ENCODE measurements at places on chromosomes 12 and 14. TPM values are rescaled to one million over a fixed set of nuclear protein-coding genes. Genes with fewer than 3 reads are reported as not detected.

GRCh38 chr14:77309131-77309530, 11.6 kb downstream of the POMT2 start:
- DNase-seq, result no peak

DNA sequence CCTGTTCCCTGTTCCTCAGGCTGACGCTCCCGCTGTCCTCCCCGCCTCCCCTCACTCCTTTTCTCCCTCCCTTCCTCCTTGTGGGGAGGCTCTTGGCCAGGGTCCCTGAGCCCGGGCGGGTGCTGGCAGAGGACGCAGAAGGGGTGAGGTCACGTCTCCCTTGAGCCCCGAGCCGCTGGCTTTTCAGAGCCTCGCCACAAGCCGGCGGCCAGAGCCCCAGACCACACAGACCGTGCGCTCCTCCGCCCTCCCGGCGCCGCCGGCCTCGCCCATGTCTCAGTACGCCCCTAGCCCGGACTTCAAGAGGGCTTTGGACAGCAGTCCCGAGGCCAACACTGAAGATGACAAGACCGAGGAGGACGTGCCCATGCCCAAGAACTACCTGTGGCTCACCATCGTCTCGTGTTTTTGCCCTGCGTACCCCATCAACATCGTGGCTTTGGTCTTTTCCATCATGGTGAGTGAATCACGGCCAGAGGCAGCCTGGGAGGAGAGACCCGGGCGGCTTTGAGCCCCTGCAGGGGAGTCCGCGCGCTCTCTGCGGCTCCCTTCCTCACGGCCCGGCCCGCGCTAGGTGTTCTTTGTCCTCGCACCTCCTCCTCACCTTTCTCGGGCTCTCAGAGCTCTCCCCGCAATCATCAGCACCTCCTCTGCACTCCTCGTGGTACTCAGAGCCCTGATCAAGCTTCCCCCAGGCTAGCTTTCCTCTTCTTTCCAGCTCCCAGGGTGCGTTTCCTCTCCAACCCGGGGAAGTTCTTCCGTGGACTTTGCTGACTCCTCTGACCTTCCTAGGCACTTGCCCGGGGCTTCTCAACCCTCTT, at the start of gene TMEM233:
TMEM233 (plus strand) TSS at position 197 of the 821 bp plus-strand sequence; CDS start at position 272, 75 bp downstream.
- no peak for DNase-seq

DNA sequence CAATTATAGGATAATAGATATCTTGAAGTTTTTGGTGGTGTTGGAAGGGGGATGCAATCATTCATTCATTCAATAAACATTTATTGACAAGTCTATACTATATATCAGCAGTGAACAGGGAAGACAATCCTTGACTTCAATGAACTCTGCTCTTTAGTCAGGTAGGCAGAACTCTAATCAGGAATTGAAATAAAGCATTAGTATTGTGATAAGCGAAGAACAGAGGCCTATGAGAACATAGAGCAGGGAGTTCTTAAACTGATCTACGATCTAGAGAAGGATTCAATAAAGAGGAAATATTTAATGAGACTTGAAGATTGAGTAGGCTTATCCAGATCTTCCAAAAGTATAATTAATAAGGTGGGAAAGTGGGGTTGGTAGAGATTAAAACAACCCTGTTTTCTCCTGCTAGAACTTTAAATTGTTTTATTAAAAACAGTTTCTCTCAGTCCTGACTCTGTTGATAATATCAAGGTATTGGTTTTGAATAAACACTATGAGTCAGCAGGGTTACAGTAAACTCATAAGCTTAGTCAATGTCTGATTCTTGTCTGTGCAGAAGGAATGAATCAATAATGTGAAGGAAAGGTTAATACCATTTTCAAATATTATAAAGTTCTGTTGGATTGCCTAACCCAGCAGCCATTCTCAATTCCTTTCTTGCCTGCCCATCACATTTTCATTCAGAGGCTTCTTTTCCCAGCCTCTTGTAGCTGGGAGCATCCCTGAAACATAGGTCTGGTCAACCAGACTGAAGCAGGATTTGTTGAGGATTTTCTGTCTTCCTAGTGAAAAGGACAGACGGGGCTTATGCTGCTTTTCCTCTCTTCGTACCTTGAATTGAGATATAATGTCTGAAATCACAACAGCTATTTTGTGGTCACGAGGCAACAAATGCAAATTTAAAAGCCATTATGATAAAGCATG, 38.9 kb upstream of the KTN1 start:
- DNase-seq, result no peak

DNA sequence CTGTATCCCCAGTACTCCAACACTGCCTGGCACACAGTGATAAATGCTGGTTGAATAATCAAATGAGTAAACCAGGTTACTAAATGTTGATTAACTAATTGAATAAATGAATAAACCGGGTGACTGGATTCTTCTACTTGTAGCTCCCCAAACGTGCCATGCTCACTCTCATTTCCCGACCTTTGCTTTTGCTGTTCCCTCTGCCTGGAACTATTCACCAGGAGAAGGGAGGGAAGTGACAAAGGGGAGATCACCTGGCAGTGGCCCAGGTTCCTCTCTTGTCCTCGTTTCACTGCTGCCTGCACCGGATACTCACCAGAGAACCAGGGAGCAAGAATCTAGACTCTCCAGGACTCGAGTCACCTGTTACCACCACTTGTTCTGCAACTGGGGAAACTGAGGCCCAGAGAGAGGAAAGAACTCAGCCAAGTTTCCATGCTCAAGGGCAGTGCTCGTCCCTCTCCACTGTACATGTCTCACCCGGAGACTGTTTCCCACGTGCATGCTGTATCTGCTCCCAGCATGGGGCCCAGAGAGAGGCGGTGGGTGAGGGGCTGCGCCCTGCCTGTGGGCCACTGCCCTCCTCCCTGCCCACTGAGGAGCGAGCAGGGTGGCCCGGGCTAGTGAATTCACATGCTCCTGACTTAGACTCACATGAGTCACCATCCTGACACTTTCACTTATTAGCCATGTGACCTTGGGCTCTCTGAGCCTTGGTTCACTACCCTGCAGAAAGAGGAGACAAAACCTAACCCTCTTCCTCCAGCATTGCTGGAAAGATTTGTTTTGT, 17.7 kb upstream of the POP5 start:
- DNase-seq, result no peak

DNA sequence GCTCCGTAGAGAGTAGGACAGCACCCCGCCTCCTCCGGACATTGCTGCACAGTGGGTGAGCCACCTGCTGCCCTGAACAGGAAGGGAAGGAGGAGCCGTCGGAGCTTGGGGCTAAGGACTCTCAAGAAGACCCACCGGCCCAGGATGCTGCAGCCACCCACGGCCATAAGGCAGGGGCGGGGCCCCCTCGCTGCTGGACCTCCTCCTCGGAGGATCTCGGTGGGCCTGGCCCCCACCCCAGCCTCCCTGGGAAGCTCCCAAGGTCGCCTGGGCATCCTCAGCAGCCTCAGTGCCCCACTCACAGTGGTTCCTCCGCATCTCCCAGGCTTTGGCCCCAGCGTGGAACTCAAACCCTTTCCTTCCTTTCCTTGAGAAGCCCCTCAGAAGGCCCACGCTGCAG, 68.6 kb upstream of the DIO3 start:
- DNase-seq, result no peak

DNA sequence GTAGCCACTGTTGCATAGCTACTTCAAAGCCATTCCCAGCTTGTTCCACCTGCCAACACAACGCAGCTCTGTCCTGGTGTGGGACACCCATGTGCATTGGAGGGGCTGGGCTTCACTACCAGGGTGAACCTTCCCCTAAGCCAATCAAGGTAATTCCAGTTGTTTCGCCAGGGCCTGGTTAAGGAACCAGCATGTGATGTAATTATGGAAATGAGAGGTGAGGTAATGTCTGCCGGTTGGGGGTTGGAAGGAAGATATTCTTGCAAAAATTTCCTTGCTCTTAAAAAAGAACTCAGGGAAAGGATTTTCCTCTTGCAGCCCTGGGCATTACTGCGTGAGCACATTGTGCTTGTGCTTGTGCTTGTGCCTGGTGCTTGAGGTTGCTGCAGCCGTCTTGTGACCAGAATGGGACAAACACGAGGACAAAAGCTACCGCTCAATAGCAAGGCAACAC, 14.9 kb downstream of the TUBA1C start:
- no peak for DNase-seq

- no peak for DNase-seq
These were observed 1.0 kb downstream of the ITPK1 start for GRCh38 chr14:93114713-93115068.

- DNase-seq, result no peak
These were observed 1002.3 kb downstream of the FLRT2 start for GRCh38 chr14:86532219-86532618.

- no peak for DNase-seq
These were observed 24.6 kb downstream of the RIMKLB start for GRCh38 chr12:8722286-8722800.

DNA sequence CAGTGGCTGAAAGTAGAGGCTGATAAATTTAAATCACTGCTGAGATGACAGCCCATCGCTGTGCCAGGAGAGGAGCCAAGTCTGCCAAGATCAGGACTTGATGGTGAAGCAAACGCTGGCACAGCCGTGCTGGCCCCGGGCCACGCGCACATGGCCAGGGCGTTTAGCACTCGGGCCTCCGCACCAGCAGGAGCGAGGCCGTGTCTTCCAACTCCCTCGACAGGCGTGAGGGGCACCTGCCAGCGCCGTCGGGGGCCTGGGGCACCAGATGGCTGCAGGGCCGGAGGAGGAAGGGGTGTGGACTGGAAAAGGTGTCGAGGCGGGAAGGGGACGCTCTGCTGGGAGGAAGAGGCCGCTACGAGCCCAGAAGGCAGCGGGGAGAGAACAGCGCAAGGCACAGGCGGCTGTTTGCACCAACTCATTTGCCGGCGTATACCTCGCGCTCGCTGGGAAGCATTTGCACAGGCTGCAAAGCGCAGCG, 29.5 kb downstream of the RIMBP2 start:
- DNase-seq, result no peak

DNA sequence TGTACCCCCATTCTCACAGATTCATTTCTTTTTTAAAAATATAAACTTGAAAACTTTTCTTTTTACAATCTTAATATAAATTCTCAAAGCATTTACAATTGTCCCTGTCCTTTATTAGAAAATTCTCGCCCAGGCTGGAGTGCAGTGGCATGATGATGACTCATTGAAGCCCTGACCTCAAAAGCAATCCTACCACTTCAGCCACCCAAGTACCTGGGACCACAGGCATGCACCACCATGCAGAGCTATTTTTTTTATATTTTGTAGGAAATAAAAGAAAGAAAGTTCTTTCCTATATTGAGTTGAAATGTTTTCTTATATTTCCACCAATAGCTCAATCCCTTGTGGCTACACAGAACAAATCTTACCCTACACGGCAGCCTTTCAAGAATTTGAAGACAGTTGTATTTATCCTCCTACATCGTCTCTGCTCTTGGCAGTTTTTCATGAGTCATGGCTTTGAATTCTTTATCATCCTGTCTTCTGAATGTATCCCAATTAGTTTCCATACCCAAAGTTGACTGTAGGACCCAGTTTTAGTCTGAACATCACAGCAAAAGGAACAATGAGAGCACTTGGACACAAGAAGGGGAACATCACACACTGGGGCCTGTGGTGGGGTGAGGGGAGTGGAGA, 52.4 kb downstream of the SYT1 start:
- DNase-seq, result no peak

DNA sequence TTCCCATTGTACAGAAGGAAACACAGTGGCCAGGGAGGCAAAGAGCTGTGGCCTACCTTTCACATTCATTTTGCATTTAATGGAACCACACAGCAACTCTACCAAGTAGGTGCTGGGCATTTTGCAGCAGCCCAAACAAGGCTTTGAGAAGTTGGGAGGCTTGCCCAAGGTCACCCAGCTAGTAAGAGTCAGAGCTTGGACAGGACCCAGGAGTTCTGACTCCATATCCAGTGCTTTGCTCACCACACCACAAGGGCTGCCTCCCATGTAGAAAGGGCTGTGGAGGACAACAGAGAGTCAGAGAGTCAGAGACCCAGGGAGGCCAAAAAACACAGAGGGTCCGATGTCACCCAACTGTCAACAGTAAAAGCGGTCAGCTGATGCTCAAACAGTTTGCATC, 400.2 kb downstream of the BCL11B start:
- no peak for DNase-seq

- DNase-seq, result peak; percentile 31
These were observed 168.0 kb downstream of the DACT1 start for GRCh38 chr14:58805605-58806409.

DNA sequence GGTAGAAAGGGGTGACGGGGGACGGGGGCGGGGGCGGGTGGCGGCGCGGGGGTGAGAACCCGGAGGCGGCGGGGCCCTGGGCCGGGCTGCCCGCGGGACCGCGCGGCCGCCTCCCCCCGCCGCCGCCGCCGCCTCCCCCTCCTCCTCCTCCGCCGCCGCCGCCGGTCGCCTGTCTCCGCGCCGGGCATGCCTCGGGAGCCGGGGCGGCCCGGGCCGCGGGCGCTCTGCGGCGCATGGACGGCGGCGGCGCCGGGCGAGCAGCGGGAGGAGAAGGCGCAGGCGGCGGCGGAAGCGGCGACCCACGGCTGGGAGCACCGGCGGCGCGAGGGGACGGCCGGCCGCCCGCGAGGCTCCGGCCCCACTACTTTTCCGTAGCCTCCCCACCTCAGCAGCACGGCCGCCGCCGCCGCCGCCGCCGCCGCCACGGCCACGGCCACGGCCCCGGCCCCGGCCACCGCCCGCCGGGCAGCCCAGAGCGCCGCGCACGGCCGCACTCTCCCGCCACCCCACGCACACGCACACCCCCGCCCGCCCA, at the start of gene NPAS3:
NPAS3 (plus strand) TSS at position 161 of the 535 bp plus-strand sequence.
- no peak for DNase-seq

GRCh38 chr12:18139989-18140596, 50.1 kb upstream of the RERGL start:
- DNase-seq, result no peak

DNA sequence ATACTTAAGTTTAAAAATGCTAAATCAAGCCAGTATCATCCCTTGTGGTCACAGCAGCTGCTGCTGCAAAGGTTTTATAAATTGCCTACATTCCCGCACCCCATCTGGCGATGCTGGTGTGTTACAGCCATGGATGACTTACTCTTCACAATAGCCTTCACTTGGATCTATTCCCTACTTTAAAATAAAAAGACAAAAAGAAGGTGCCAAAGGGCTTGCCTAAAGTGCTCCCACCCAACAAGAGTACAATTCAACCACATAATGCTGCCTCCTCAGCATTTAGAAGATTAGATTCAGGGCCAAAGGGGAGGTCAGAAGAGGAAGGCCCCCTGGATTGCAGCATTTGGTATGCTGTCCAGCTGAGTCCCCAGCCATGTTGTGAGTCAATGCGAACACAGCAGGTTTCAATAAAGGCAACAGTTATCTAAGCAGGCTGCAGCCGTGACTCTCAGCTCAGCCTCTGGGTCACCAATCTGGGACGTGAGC, 176.1 kb downstream of the DAD1 start:
- DNase-seq, result no peak

GRCh38 chr12:124939079-124939420, 24.6 kb upstream of the UBC start:
- DNase-seq, result no peak

GRCh38 chr14:75205591-75205990, 29.2 kb upstream of the TMED10 start:
- no peak for DNase-seq

- DNase-seq, result peak; percentile 77
These were observed 29.5 kb upstream of the RHOJ start for GRCh38 chr14:63174760-63175191.

- no peak for DNase-seq
These were observed 107.6 kb downstream of the PLEKHG7 start for GRCh38 chr12:92810370-92810769.

GZMB gene
- total RNA-seq, result not detected

NRXN3 gene
- total RNA-seq, result 0.92 TPM

NPAS3 gene
- 0.34 TPM for total RNA-seq

MIPOL1 gene
- 12.3 TPM for total RNA-seq

APAF1 gene
- total RNA-seq, result 23.3 TPM

PRPF39 gene
- 29.6 TPM for total RNA-seq

NPFF gene
- total RNA-seq, result not detected

DIO2 gene
- total RNA-seq, result not detected

IL31 gene
- total RNA-seq, result not detected

RBP5 gene
- 5.5 TPM for total RNA-seq

BBS10 gene
- total RNA-seq, result 9.3 TPM

NANOG gene
- total RNA-seq, result not detected

AMDHD1 gene
- not detected for total RNA-seq
